Skin of body (tissue), 3 donors: ENCODE measurements at places on chromosomes 7 and 10. TPM values are rescaled to one million over a fixed set of nuclear protein-coding genes. Genes with fewer than 3 reads are reported as not detected.

UCMA gene
- not detected for total RNA-seq

IGFBP1 gene
- total RNA-seq: 0.10 TPM

DNA sequence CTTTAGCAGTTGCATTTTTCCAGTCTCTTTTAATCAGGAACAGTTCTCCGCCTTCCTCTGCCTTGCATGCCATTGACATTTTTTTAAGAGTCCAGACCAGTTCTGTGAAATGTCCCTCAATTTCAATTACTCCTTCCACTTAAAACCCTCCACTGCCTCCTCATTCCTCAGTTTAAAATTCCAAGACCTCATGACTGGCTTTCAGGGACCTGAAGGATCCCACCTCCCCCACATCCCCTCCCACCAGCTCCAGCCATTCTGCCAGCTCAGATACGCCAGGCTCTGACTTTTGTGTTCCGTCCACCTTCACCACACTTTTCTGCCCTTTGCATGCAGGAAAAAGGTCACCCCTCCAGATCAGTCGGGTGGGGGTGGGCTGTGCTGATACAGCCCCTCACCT is 8.7 kb downstream of the TNRC18 start:
- no peak for DNase-seq

DNA sequence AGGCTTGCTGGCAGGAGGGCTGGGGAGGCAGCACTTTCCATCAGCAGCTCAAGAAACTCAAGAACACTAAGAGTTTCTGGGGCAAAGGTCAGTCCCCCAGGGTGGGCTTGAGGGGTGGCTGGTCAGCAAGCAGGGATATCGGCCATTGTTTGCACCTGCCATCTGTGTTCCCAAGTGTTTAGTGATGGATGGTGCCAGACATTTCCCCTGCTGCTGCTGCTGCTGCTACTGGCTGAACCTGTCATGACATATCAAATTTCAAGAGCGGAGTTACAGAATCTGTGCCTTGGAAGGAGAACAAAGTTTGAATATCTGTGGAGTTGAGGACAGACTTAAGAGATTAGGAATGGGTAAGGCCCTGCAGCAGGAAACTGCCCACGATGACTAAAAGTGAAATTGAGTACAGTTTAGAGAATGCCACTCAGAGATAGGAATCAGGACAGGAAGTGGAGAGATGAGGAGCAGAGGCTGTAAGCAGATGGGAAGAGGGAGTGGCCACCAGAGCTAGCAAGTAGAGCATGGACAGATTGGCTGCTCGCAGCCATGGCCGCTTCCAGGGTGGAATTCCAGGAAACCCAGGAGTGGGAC is 39.2 kb upstream of the PPP1R3C start:
- DNase-seq: no peak

DGKI gene
- total RNA-seq: 1.5 TPM

- no peak for DNase-seq
Measured at GRCh38 chr10:21797533-21797932, 206.0 kb downstream of the DNAJC1 start.

- DNase-seq: peak; percentile 58
Measured at GRCh38 chr7:70856901-70857630, 274.9 kb upstream of the GALNT17 start.

DNA sequence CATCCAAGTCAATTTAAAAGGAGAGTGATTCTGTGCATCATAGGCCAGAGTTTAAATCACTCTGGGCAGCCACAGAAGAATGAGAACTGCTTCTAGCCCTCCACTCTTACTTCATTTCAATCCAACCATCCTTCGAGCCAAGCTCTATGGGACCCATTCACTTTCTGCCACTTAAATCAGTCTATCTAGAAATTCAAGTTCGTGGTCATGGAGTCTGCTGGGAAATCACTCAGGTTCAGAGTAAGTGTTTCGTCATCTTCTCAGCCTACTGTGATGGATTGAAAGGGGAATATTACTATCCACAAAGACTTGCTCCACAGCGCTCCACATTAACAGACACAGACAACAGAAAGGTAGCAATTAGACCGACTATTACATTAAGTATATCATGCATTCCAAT is 4.6 kb downstream of the DCLRE1C start:
- no peak for DNase-seq

SFRP5 gene
- 1.7 TPM for total RNA-seq

GRCh38 chr10:121437596-121437995 is 160.6 kb downstream of the FGFR2 start:
- no peak for DNase-seq

GRCh38 chr7:99459087-99459486 is 6.9 kb downstream of the ATP5MF start:
- no peak for DNase-seq

GRCh38 chr7:79176859-79177477 is 276.5 kb downstream of the MAGI2 start:
- peak; percentile 14 for DNase-seq

GRCh38 chr7:8214244-8214824 is 47.6 kb downstream of the ICA1 start:
- no peak for DNase-seq

RALA gene
- 26.9 TPM for total RNA-seq

LIPF gene
- 0.10 TPM for total RNA-seq

GRID2IP gene
- 0.30 TPM for total RNA-seq

GNAT3 gene
- not detected for total RNA-seq

DNA sequence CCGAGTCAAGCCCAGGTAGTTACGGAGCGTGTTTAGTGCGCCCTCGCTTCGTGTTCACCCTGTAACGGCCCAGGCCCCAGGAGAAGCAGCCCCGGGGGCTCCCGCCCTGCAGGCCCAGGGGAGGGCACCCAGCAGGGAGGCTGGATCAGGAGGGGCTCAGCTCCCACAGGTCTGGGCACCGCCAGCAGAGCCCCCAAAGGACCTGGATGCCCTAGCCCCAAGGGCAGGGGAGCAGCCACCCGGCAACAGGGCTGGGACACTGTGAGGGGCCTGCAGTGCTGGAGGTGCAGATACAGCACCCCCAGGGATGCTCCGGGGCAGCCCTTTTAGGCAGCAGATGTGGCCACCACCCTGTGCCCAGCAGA is 35.2 kb downstream of the PWWP2B start:
- no peak for DNase-seq

DNA sequence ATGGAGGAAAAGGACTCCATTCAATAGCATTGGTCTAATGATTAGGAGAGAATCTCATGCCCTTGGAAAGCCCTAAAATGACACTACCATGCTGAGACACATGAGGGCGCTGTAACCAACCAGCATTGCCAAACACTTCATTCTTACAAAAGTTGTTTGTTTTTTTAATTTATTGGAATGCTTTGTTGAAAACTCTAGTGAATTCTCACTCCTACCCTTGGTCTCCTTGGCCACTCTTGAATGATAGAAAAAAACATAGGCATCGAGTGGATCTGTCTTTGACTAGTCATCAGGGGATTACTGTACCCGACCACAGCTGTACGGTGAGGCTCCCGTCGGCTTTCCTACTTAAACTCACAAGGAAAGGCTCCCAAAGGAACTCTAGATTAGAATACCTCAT is 29.3 kb upstream of the ADD3 start:
- DNase-seq: no peak

DNA sequence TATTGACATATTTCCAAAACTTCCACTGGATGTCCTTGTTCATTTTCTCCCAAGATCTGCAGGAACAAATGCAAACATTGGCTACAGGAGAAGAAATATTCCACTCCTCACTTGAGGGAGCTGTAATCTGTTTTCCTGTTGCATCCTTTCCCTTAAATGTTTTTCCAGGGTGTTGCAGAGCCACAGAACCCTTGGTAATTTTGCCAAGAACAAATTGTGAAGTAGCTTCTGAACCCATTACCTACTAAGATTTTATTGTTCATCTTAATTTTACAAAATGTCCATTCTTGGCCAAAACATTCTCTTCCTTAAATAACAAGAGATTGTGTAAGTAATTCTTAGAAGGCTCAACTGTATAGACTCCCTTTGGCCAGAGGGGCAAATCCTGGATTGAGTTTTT is 177.0 kb downstream of the GNAT3 start:
- DNase-seq: no peak
